ENCODE measurements at places on chromosomes 2 and 18.

GRCh38 chr18:9916808-9917207 is 3.0 kb downstream of the VAPA start:
- DNase-seq, result no peak

- DNase-seq, result no peak
Observed at GRCh38 chr18:38923126-38923525, 1357.5 kb upstream of the CELF4 start.

- DNase-seq, result no peak
Observed at GRCh38 chr2:56806924-56807323, 623.1 kb downstream of the CCDC85A start.

DNA sequence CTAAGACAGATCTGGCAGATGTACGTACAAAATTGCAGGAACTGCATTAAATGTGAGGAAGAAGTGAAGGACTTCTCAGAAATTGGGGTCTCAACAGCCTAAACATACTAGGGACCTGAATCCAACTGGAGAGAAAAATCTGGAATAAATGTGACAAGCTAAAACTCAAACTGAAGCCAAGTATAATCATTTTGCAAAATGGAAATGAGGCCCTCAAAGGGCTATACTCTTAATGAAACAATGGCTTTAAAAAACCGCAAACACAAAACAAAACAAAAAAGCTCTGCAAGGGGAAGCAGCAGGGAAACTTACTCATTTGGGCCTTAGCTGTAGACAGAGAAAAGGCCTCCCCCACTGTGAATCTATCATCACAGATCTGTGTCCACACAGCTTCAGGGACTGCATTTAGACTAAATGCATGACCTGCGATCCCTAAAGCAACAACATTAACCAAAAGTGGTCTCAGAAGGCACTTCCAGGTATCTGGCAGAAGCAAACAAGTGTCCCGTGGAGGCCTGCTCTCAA is 63.2 kb downstream of the CCBE1 start:
- DNase-seq, result no peak

- DNase-seq, result no peak
Observed at GRCh38 chr2:105313877-105314276, 15.7 kb downstream of the TGFBRAP1 start.

DNA sequence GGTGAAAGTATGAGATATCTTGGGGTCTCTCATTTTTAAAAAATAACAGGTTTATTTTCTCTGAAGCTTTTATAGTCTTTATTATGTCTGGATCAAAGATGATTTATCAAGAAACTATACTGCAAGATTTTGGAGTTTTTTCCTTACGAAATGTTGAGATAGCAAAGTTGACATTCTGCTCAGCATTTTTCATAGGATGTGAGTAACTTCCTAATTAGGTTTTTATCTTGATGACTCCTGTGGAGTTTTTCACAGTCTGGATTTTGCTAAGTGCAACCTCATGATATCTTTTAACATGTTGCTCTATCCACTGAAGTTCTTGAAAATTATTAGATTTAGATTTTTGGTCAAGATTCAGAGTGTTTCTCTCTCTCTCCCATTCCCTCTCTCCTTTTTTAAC is 17.8 kb downstream of the TCF7L1 start:
- DNase-seq, result no peak

- DNase-seq, result no peak
Observed at GRCh38 chr2:529424-529823, 147.8 kb downstream of the TMEM18 start.

DNA sequence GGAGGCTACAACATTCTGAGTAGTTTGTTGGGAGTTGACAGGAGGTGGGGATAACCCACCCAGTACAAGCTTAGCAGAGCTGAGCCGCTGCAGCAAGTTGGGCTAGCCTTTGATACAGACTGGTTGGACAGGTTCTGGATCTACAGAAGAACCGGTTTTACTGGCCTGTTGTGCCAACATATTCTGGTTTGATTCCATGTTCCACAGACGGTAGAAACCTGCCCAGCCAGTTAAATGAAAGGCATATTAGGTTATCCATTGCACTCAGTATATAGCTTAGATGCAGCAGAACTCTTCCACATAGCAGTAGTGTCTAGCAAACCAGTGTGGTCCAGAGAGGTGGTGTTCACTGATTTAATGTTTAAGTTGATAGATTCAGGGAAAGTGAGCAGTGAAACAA is 19.3 kb upstream of the RBBP8 start:
- DNase-seq, result no peak

GRCh38 chr2:4291430-4291829 is 588.1 kb downstream of the DCDC2C start:
- DNase-seq, result no peak

DNA sequence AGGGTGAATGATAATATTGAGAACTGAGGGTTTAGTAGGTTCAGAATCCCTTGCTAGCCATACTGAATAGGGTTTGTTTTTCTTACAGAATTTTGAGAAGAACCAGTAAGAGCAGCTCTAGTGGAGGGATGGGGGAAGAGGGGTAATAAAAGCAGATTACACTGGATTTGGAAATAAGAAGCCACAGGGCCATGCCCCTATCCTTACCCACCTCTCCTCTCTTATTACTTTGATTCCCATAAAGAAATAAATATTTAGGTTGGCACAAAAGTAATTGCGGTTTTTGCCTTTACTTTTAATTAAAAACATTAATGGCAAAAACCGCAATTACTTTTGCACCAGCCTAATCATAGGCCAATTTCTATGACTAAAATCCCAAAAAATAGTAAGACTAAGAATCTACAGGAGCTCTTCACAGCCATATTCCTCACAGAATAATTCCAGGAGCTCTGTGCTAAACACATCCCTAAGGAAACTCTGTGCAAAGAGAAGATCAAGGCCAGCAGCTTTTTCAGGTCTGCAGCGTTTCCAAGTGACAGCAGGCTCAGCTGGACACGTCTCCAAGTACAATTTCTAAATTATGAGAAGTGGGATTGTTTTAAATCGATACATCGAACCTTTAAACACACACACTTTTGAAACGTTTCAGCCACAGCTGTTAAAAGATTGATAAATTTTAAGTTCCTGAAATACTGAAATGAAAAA is 58.4 kb upstream of the RTN4 start:
- DNase-seq, result peak; percentile 15

DNA sequence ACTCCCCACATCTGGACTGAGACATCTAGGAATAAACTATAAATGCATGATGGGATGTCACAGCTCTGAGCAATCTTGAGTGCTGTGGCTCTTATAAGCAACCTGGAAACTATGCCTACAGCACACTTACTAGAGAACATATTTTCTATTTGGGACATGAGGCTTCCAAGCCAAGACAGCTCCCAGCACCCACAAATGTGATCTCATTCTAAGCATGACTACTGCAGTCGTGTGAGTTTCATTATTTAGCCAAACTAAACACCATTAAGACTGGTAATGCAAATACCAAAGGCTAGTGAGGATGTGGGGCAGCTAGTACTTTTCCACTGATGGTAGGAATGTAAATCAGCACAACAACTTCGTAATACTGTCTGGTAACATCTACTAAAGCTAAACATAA is 72.5 kb downstream of the RTTN start:
- no peak for DNase-seq

GRCh38 chr18:69400253-69400975 is at the start of gene DOK6:
TSS of gene DOK6 (plus strand) at chr18:69400888.
- peak; percentile 93 for DNase-seq

- DNase-seq, result no peak
Observed at GRCh38 chr2:9837451-9837850, 5.8 kb upstream of the TAF1B start.

GRCh38 chr18:32661486-32662299 is 111.1 kb downstream of the KLHL14 start:
- no peak for DNase-seq

GRCh38 chr2:98012561-98012991 is 16.8 kb upstream of the TMEM131 start:
- no peak for DNase-seq

GRCh38 chr2:17257189-17257909 is 260.9 kb downstream of the RAD51AP2 start:
- no peak for DNase-seq

DNA sequence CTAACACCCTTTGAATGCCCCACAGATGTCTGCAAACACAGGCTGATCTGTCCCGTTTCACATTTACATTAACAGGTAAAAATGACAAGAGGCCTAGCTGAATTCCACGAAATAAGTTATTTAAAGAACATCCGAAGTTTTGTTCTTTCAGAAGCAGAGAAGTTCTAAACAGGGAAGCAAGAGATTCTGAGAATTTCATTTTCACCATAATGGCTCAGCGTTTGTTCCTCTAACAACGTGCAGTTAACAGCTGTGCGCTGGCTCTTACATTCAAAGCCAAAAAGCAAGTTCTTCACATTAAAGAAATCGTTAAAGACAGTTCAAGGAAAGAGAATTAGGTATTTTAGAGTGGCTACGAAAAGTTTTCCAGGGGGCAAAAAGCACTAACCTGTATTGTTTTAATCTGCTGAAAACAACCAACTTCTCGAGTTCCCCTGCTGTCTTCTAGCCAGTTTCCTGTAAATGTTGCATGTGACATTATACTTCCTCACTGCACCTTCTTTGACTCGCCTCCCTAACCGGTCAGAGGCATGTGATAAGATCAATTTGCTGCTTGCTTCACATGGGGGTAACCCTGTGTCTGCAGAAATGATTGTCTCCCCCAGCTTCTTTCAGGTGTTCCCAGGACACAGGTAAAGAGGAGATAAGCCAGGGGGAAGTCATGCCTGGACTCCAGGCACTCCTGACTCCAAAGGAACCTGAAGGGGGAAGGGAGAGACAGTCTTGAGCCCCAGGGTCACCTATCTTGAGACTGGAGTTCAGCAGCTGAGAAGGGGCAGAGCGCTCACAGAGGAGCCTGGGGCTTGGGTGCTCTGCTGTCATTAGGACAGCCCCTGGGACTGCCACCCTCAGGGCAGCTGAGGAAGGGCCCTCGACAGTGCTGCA is 36.8 kb upstream of the WIPF1 start:
- no peak for DNase-seq

- no peak for DNase-seq
Observed at GRCh38 chr2:231315896-231316295, 79.6 kb upstream of the B3GNT7 start.

- no peak for DNase-seq
Observed at GRCh38 chr2:23478087-23478932, 93.3 kb downstream of the KLHL29 start.

DNA sequence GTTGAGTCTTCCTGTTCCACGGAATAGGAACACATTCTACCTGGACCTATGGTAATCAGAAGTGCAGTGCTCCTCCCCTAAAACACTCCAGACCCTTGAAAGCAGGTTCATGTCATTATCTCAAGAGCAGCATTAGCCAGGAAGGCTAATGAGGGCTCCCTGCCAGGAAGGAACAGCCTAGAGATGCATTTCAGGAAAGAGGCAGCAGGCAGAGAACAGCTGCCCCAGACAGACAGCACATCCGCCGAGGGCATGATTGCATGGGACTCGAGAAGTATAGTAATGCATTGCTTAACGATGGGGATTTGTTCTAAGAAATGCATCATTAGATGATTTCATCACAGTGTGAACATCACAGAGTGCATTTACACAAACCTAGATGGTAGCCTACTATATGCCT is 171.5 kb downstream of the ALK start:
- DNase-seq, result no peak

DNA sequence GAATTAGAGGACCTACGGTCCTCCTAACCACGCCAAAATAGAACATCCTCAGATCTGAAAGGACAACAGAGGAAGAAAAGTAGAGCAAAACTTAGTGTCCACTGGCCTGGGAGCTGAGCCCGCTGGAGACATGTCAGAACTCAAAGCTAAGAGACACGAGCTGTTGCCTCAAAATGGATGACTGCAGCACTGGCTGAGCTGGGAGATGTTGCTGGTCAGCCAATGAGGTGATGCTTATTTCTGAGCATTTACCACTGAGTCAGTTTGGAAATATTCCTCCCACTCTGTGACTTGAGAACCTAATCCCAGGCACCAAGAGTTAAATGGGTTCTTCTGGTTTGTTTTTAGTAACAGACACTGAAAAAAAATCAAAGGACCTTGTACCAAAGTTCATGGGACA is 32.6 kb downstream of the FBXO15 start:
- DNase-seq, result no peak

- DNase-seq, result no peak
Observed at GRCh38 chr18:160831-161570, 2.6 kb downstream of the USP14 start.

GRCh38 chr2:5057891-5058351 is 634.3 kb upstream of the SOX11 start:
- peak; percentile 75 for DNase-seq

DNA sequence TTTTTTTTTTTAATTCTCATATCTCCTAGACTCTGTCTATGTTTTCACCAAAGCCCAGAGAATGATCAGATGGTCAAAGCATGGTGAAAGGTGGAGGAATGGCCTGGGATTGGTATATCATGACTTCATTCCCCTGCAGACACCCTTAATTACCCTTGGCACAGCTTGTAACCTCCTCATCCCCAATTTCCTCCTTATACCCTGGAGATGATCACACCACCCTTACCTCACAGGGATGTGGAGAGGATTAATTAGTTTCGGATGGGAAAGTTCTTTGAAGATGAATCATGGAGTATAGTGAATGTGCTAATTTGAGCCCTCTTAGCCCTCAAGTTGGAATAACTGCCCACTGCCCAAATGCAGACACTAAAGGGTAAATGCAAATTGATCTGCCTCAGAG is 138.0 kb upstream of the LYPD6 start:
- DNase-seq, result no peak

DNA sequence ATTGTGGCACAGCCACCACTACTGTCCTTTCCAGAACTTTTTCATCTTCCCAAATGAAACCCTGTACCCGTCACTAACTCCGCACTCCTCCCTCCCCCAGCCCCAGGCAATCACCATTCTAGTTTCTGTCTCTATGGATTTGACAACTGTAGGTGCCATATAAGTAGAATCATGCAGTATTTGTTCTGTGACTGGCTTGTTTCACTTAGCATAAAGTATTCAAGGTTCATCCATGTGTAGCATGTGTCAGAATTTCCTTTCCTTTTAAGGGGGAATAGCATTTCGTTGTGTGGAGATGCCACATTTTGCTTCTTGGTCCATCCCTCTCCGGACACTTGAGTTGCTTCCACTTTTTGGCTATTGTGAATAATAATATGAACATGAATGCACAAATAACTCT is 842 bp upstream of the CKAP2L start:
- DNase-seq, result no peak

GRCh38 chr2:143458258-143459190 is 329.3 kb downstream of the ARHGAP15 start:
- no peak for DNase-seq

- DNase-seq, result no peak
Observed at GRCh38 chr2:229930656-229931055, 8.4 kb downstream of the FBXO36 start.

DNA sequence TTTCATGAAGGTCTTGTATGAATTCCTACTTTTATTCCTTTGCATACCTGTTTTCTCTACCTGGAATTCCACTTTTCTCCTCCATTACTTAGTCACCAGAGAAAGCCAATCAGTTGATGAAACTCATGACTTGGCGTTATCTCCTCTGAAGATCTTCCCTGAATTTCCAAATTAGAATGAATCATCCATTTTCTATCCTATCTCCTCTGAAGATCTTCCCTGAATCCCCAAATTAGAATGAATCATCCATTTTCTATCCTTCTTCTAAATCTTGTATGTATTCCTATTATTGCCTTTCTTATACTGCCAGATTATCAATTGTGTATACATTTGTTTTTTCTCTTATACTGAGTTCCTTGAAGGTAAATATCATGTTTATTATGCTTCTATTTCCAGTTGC is 440.4 kb downstream of the CCDC85A start:
- DNase-seq, result no peak
